Activated CD4-positive, CD25-positive, alpha-beta regulatory T cell treated with anti-CD3 and anti-CD28 coated beads, Interleukin-2, amount 50 U/mL, for 16 hours (primary cell): ENCODE measurements at places on chromosomes 12 and 14.

DNA sequence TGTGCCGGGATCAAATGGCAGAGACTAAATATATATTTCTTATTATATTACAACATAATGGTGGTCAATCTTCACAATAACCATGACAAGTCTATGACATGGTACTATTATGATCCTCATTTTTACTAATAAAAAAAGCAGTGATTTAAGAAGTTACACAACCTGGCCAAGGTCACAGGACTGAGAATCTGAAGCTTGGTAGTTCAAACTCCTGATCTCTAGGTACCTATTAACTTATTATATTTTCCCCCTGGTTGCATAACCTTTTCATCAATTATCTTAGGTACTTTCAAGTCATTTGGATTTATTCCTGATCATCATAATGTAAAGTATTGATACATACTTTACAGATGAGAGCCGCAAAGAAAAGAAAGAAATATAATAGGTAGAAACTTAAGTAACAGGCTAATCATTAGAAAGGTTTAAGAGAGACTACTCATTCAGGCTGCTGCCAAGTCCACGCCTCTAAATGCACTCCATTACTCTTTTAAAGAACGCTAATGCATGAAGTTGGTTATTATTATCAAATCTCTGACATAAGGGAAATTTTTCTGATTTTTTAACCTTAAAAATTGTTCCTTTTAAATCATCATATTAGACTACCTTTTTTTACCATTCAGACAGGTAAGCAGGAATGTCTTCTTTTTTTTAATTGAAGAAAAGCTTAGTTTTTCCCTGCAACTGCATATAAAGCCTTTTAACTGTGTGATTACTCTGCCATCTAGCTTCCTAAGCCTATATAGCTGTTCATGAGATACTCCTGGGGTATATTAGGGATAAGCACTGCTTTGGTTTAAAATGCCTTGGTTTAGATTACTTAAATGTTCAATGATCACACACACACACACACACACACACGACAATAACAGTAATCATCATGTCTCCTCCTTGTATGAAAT, 35.6 kb downstream of the RPS29 start:
- no peak for DNase-seq

- no peak for DNase-seq
Observed at GRCh38 chr12:68978678-68979077, 45.7 kb upstream of the CPM start.

DNA sequence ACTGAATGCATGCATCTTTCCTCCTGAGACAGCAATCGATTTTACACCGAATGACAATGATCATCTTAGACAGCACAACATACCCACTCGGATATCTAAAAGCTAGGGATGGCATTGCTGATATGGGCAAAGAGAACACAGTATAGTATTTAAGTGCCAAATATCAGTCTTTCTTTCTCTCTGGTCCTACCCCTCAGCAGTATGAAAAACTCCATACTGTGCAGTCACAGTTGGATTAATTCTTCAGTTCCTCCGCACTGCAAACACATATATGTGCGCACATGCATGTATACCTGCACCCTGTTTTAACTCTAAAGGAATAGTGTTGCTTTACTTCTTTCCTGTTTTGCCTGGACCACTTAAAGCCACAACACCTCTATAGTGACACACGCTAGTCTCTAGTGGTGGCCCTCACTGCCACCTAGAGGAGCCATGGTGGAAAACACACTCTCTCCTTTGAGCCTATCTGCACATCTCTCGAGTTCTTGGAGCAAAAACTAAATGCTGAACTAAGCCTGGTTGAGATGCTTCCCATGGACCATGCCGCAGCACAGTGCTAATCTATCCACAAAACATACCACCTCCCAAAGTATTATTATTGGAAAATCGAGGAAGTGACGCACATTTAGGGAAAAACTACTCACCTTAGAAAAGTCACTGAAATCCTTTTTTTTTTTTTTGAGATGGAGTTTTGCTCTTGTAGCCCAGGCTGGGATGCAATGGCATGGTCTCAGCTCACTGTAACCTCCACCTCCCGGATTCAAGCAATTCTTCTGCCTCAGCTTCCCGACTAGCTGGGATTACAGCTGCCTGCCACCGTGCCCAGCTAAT, 11.9 kb downstream of the TMEM52B start:
- DNase-seq: peak; percentile 20

DNA sequence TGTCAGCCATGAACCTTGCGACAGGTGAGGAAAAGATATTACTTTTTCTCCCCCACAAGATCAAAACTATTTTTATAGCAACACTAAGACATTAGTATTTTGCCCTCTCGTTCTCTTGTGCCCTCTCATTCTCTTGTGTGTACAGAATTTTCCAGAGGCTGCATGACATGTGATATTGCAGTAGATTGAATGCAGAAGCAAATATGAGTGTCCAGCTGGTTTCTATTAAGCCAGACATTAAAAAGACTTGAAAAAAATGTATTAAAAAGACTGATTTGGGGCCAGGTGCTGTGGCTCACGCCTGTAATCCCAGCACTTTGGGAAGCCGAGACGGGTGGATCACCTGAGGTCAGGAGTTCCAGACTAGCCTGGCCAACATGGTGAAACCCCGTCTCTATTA, 63.7 kb upstream of the ZFP36L1 start:
- DNase-seq: no peak

DNA sequence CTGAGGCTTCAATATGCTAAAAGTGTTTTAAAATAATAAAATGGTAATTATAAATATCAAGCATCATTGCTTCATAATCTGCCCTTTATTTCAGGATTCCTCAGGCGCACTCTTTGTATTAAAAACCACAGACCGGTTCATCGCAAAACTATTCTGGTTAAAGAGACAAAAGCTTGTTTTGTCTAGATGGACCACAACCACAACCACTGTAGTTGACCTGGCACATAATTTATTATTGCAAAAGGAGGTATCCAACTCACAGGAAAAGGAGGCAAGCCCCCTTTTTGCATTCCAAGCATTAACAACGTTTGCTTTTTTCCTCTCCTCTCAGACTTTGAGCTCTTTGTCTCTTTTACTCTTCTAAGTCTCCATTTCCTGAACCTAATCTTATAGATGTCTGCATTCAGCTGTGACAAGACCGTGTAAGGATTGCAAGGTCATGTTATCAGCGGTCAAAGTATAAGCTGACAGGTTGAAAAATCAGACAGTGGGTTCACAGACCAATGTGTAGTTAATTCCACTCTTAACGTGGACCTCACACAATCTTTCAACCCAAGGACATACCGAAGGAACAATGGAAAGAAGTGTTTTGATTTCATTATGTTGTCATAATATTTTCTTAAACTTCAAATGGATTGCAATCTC, 1057.6 kb downstream of the GALC start:
- DNase-seq: no peak

DNA sequence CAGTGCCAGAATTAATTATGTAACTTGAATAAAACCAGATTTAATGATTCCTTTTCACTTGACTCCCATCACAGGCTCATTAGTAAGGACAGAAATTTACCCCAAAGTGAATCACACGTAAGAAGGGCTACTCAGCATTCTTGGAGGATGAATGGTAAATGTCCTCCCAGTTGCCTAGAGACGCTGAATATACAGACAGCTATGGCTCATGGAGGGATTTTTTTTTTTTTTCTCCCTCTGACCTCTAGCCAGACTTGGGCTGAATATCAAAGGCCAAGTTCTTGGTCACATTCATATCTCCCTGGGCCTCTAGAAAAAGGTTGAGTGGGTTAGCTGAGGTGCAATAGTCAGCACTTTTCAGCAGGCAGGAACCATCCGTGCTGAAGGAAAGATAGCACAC, 77.5 kb downstream of the PHLDA1 start:
- DNase-seq: no peak

DNA sequence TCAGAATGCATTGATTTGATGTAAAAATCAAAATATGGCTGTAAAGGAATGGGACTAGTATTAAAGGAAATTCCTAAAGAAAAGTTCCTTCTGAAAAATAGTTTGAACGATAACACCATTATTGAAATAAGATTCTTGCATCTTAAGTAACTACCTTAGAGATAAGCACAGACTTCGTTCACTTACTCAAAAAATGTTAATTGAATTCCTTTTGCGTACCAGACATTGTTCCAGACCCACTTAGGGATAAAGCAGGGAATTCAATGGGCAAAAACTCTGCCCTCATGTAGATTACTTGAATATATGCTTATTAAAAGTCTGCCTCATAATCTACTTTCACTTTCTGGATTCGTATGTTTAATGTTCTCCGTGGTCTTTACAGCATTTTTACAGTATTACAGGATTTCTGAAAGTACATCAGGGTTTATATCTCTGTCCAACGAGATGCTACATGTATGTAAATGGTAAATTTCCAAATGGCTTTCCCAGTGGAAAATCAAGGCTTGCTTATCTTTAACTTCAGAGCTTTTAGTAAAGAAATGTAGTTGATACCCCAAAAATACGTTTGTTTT, 213.7 kb downstream of the GXYLT1 start:
- no peak for DNase-seq

DNA sequence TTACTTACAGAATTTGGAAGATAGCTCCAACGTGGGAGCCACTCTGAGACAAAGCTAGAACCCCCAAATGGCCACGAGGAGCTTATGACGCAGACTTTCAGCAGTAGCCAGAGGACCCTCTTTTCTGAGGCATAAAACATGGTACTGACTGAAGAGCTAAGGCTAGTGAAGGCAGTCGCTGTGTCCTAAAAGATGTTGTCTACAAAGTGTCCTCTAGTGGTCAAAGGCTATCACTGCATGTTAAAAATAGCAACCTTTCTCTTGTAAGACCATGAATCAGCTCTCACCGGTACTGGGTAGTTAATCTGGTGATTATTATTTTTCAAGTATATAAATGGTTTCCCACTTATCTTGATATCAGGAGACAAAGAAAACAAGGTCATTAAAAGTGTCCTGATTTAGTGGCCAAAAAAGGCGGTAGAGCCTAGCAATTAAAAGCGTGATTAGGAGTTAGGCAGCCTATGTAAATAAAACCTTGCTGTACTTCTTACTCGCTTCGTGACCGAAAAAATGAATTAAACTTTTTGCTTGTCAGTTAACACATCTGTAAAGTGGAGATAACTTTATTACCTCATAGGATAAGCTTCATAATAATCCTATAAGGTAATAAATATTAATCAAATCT, 47.0 kb upstream of the LGR5 start:
- no peak for DNase-seq

- no peak for DNase-seq
Observed at GRCh38 chr14:104211741-104212140, 73.4 kb downstream of the KIF26A start.

DNA sequence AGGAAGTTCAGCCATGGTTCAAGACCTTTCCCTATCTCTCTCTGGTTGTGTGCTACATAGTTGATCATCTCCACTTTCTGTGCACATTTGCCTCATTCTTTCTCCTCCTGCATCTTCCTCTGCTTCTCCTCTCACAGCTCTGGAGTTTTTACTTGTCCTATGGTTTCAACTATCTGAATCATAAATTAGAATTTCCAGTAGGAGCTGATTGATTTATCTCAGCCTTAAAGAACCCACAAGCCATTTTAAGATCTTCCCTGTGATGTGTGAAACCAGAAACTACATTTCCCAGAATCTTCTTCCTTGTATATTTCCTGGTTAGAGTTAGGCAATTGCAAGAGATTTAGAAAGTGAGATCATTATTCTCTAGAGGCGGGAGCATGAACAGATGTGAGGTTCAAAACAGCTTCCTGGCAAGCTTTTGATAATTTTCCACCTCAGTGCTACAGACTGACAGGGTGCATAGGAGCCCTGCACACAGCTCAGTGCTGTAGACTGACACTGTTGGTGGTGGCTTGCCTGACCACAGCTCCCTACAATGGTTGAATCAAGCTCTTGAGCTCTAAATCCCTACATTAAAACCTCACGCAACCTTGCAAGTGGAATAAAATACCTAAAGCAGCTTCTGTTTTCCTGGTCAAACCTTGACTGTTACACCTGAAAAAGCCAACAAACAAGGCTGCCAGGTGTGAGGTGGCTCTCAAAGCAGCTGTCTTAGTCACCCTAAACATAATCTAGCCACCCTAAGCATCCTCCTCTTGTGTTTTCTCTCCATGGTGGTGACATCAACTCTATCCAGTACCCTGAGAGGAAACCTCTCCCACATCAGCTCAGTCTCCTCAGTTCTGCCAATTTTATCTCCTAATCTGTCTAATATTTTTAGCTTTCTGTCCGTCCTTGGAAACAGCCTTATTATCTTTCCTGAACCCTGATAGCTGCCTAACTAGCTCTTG, 21.5 kb upstream of the IFNG start:
- no peak for DNase-seq

- DNase-seq: no peak
Observed at GRCh38 chr12:29200586-29200985, 51.5 kb downstream of the FAR2 start.

- no peak for DNase-seq
Observed at GRCh38 chr14:102201353-102201738, 61.6 kb downstream of the WDR20 start.

DNA sequence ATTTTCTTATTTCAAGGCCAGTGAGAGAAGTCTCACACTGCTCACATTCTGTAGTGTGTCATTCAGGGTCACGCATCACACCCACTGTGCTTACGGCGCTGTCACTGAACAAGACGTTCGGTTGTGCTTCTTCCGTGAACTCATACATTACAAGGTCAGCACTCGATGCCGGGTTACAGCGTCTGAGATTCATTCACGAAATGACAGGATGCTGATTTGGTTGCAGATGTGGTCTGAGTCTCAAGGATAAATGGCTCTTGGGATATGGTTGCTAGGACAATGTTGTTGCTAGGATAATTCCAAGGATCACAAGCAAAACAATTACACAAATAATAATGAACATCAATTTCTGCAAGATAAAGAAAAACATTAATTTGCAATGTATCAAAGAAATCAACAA, 47.4 kb downstream of the STX2 start:
- no peak for DNase-seq

DNA sequence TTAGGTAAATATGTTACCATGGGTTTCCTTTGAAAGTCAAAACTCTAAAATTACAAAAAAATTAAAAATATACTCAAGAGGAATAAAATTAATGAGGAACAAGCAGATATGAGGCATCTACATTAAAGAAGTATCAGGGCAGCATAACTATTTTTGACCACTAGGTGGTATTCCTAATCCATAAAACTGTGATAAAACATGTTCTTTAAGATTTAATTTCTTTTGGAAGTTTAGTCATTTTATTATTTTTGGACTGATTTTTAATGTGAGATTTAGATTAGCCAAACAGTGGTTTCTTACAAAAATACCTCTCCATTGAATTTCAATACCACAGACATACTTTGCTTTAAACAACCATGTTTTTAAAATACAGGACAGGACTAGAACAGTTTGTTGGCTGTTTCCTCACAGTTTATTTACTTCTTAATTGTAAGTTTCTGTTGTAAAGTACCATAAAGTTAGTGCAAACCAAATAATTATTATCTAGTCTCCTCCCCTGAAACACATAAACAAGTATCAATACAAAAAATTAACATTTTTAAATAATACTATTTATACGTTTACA, 49.8 kb downstream of the NTS start:
- no peak for DNase-seq

GRCh38 chr14:103329401-103330347, 4.4 kb upstream of the EIF5 start:
- no peak for DNase-seq

GRCh38 chr12:75662511-75663159, 151.2 kb upstream of the KRR1 start:
- DNase-seq: no peak

DNA sequence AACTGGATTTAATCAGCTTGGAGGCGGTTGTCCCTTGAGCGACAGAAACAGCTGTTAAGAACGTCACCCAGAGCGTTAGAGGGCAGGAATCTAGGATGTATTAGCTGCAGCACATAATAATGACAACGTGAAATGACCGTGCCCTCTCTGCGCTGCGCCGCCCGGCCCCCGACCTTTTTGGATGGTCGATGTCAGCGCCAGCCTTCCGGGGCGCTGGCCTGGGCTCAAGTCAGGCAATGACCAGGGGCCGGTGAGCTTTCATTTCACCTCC, 427 bp upstream of the TMEM120B start:
- DNase-seq: no peak
